Articular chondrocyte of knee joint (primary cell): ENCODE measurements at places on chromosomes 11 and 22. TPM values are rescaled to one million over a fixed set of nuclear protein-coding genes. Genes with fewer than 3 reads are reported as not detected.

Gene CFAP300
- total RNA-seq: 11.0 and 16.2 TPM in 2 replicates

Gene C11orf42
- not detected in 2 replicates for total RNA-seq

Gene C2CD2L
- 2.6 and 3.3 TPM in 2 replicates for total RNA-seq

Gene PLAAT5
- total RNA-seq: 0.39 and 0.86 TPM in 2 replicates

Gene OLFML1
- total RNA-seq: 1.3 and 6.7 TPM in 2 replicates

Gene SAA1
- total RNA-seq: 0.32 and 0.39 TPM in 2 replicates

Gene PGA5
- total RNA-seq: not detected in 2 replicates

Gene NRXN2
- 2.6 and 7.6 TPM in 2 replicates for total RNA-seq

Gene MTA2
- 95.1 and 110 TPM in 2 replicates for total RNA-seq

Gene GLB1L3
- 0.32 and 0.65 TPM in 2 replicates for total RNA-seq

Gene CELF1
- 78.7 and 98.0 TPM in 2 replicates for total RNA-seq

Gene FOLR3
- total RNA-seq: 0.78 and 1.1 TPM in 2 replicates

Gene SLC43A3
- 58.8 and 125 TPM in 2 replicates for total RNA-seq

Gene RIN1
- 22.7 and 23.1 TPM in 2 replicates for total RNA-seq

Gene RCE1
- total RNA-seq: 8.4 and 9.1 TPM in 2 replicates
